A172 (cell line): ENCODE measurements at places on chromosomes 6 and 20. TPM values are rescaled to one million over a fixed set of nuclear protein-coding genes. Genes with fewer than 3 reads are reported as not detected.

Gene MROH8
- total RNA-seq = 1.3 and 9.3 TPM in 2 replicates

- DNase-seq = no peak
These were observed 336.5 kb upstream of the ARID1B start for GRCh38 chr6:156440688-156441087.

GRCh38 chr6:88547768-88548167, 381.6 kb upstream of the CNR1 start:
- DNase-seq = no peak

DNA sequence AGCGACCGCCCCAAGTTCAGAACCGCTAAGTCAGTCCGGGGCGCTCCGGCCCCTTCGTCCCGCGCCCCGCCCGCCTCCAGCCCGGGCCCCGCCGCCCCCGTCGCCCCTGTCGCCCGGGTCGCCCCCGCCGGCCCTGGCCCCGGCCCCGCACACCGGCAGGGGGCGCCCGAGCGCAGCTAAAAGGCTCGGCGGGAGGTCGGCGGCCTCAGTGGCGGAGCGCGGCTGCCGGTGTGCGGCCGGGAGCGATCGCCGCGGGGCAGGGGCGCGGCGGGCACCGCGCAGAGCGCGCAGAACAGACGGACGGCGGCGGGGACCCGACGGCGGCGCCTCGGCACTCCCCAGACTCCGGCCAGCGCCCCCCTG, at the start of gene FNDC1:
FNDC1 (plus strand) TSS at position 208 of the 363 bp plus-strand sequence. CDS start 197 bp downstream, outside the sequence.
- no peak for DNase-seq

GRCh38 chr20:12965212-12965869, 43.4 kb upstream of the SPTLC3 start:
- DNase-seq = no peak

- no peak for DNase-seq
These were observed 129.8 kb downstream of the SLC23A2 start for GRCh38 chr20:4871486-4871885.
